Right cardiac atrium (tissue), 5 donors: ENCODE measurements at places on chromosomes 5 and 9.

DNA sequence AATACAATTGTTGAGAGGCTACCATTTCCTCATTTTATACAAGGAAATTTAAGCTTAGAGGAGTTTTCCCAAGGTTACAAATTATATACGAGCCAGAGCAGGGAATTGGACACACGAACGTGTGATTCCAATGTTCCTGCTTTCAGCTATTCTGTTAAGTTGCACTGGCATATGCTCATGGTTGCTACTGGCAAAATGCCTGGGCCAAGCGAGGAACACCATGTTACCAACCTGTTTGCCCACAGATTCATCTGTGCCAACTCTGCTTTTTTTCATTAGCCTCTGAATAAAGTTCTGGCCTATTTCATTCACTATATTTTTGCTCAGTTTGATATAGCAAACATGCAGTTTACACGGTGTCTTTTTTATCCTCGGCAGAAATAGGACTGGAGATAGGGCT, 5.1 kb upstream of the C5orf46 start:
- DNase-seq = peak; percentile 50

DNA sequence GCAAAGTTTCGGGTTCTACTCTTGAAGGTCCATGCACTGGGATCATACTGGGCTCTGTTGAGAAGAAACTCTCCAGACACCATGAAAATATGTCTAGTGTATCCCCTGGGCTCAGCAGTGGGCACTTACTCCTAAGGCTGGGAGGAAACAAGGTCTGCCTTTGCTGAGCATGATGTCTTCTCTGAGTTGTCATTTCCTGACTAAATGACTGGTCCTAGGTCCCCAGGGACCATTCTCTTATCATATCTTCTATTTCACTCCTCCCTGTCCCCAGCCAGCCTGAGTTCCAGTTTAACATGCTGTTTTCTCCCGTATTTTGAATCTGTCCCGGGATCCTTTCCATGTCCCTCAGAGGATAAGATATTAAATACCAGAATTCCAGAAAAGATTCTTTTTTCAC, 225.4 kb downstream of the MTRR start:
- no peak for DNase-seq

GRCh38 chr5:74974451-74975091, 77.8 kb downstream of the GCNT4 start:
- no peak for DNase-seq

- DNase-seq = peak; percentile 66
Observed at GRCh38 chr9:132239999-132240840, 78.4 kb downstream of the NTNG2 start.

DNA sequence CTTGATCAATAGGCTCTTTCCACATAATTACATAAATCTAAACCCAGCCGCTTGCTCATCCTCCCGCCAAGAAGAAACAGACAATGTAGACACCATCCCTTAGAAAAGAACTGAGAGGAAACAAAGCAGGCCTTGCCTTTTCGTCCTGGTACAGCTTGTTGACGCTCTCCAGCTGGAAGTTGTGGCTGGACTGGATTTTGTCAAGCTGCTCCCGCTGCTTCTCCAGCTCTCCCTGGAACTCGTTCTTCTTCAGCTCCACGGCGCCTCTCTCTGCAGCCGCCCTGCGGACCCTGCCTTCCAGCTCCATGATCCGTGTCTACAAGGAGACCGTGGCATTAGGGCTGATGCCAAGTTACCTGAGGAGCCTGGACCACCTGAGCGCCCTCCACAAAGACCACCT, 22.1 kb downstream of the GOLM1 start:
- DNase-seq = no peak

GRCh38 chr5:9537223-9538141, 8.4 kb downstream of the SEMA5A start:
- no peak for DNase-seq

DNA sequence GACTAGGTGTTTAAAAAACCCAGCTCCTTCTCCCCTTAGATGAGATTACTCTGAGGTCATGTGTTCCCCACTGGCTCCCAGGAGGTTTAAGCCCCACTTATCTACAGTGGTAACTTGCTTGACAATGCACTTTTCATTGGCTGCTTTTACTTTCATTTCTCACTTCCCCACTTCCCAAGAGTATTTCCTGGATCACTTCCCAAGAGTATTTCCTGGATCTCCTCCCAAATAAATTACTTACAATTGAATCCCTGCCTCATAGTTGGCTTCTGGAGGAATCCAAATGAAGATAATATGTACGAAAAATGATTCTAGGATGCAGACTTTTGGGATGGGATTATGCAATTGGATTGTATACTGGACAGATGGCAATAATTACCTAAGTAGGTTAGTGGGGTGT, 47.1 kb upstream of the CHSY3 start:
- no peak for DNase-seq

DNA sequence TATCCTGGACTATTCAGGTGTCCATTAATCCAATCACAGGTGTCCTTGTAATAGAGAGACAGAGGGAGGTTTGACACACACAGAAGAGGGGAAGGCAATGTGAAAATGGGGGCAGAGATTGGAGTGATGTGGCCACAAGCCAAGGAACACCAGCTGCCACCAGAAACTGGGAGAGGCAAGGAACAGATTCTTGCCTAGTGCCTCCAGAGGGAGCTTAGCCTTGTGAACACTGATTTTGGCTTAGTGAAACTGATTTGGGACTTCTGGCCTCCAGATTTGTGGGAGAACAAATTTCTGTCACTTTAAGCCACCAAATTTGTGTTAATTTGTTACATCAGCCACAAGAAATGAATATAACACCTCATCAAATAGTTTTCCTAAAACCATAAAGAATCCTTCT, 416.2 kb downstream of the ENC1 start:
- no peak for DNase-seq
